CD4-positive, alpha-beta T cell treated with Interleukin-10 for 1 hour (primary cell): ENCODE measurements at places on chromosomes 16 and 17.

DNA sequence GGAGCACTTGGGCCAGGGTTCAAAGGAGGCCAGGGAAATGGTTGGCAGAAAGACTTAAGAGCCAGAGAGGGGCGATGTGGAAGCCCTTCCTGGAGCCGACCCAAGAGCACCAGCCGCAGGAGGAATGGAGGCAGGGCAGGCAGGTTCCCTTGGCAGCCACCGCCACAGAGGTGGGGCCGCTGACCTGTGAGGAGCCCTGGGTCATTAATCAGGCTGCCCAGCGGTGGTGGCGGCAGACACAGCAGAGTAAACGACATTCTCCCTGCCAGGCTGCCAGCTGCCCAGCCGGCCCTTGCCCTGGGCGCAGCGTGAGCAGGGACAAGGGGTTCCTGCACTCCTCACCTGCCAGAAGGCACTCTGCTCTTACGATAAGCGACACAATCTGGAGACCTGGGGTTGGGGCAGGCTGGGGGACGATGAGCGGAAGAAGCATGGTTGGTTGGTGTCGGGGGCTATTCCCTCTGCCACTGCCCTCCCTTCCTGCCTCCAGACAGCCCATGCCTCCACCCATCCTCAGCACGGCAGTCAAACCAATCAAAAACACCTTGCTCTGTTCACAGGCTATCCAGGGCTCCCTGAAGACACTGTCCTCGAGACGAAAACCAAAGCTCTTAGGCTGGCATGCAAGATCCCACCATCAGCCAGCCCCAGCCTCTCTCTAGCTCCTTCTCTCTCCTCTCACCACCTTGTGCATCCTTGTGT lies 40.9 kb downstream of the PLXDC1 start:
- DNase-seq: no peak

DNA sequence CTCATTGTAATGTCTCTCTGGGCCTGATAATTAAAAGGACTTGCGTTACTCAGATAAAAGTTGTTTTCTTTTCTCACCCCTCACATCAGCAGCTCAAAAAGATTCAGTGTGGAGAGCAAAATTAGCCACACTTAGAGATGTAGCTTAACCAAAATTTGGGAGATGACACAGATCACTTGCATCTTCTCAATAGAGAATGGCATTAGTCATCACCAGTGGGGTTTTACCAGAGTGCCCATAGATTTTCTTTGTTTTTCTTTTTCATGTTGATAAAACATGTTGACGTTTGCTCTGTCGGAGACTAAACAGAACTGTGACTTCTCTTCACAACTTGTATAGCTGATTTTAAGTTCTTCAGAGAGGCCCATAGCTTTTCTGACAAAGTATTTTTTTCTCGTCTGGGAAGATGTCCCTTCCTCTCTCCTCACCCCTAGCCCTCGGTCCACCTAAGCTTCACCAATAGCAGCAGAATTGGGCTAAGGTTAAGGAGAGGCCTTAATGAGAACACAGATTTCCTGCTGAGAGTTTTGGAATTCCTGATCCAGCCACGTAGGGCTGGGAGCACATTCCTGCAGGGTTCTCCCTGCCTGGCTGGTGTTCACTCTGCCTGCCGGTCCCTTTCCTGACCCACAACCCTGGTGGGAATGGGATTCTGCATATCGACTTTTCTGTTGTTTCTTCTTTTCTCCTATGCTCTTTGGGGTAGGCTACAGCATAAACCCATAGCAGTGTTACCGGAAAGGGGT lies 92.6 kb downstream of the CACNG3 start:
- DNase-seq: no peak

DNA sequence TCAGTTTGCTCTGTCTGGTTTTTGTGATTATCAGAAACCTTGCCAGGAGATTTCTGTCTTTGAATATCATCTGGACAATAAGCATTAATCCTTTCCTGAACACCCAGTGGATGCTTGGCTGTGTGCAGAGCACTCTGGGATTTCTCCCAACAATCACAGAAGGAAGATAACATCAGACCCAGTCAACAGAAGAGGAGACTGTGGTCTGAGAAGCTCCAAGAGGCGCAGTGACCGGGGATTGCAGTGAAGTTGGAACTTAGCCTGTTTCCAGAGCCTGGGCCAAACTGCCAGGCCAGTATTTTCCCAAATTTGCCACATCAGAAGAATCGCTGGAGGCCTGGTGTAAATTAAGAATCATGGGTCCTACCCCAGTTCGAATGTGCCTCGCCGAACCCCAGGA lies 264.7 kb downstream of the C16orf95 start:
- DNase-seq: no peak

DNA sequence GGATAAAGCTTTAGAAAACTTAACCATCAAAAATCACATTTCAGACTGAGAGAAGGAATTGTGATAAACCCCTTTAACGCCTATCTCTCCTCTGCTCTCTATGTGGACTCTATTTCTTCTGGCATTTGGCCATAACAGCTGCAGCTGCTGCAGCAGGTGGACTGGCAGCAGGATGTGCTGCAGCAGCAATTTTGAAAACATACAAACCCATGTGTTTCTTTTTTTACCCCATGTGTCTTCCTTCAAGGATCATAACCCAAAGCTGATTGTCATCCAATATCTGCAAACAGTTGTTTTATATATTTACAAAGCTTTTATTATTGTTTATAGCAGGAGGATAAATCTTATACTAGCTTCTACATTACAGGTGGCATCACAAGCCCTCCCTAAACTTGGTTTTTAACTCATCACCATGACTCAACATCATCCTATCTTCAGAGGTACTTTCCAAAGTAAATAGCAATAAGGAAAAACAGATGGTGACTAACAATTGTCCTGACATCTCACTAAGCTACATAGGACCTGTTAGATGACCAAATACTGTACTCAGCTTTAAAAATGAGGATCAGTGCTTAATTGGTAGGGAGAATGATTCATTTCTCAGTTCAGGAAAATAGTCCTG lies 14.5 kb upstream of the KRTAP9-2 start:
- no peak for DNase-seq

GRCh38 chr17:15261258-15261801 lies 3.8 kb downstream of the PMP22 start:
- no peak for DNase-seq

GRCh38 chr16:54286366-54287130 lies at the start of gene IRX3:
Gene IRX3 (minus strand): TSS chr16:54286787. CDS start chr16:54286050, 737 bp downstream.
- no peak for DNase-seq

GRCh38 chr16:88967830-88968588 lies 9.0 kb downstream of the CBFA2T3 start:
- peak; percentile 9 for DNase-seq

DNA sequence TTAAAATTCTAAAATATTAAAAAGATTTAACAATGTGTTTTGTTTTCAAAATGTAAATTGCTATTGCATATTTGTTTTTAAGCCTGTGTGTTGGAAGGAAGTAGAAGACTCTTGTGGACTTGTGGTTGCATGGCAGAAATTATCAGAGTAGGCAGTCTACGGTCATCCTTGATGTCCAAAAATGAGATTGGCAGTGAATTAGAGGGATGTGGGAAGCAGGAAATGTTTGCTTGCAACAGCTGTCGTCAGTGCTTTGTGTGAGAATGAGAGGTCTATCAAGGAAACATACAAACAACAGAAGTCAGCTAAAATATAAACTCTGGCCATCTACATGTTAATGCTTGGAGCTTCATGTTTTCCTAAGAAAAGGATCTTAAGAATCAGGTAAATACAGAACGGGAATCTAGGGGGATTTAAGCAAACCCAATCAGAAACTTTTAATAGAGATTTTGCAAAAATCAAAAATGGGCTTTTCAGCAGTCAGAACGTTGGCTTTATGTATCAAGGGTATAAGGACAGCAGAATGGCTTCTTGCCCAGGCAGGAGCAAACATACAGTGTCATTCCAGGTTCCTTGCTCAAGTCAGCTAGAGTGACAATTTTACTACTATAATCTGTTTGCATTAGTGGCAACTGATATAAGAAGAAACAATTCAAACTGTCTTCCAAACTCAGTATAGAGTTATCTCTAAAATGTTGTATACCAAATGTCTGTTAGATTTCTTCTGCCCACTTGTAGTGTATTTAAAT lies 196.7 kb downstream of the CYB561 start:
- DNase-seq: no peak

DNA sequence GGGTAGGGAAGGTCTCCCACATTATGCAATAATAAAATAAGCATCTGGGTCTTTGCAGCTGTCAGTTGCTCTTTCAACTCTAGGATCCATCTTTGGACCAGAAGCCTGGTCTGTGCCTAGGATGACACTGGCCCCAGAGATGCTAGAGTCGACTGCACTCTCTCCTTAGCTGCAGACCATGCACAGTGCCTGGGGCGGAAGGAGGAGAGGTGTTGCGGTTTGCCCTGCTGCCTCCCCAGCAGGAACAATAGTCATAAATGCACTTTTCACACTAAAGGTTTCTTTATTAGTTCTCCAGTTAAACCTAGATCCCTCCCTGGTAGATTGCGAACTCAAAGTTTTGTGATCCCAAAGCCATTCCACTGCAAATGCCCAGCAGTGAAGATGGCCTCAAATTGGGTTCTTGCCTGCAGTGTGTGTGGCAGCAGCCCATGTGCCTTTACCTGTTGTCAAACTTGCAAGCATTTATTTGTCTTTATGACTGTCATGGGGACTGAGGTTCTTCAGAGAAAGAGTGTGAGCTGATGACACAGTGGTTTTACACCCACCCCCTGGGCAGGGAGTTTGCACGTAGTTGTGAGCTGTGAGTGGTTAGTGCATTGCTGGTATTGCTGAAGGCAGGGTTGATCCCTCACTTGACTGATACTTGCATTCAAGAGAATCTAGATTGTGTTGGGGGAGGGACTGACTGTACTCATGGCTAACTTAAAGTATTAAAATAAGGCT lies 10.3 kb downstream of the ATXN1L start:
- peak; percentile 42 for DNase-seq

DNA sequence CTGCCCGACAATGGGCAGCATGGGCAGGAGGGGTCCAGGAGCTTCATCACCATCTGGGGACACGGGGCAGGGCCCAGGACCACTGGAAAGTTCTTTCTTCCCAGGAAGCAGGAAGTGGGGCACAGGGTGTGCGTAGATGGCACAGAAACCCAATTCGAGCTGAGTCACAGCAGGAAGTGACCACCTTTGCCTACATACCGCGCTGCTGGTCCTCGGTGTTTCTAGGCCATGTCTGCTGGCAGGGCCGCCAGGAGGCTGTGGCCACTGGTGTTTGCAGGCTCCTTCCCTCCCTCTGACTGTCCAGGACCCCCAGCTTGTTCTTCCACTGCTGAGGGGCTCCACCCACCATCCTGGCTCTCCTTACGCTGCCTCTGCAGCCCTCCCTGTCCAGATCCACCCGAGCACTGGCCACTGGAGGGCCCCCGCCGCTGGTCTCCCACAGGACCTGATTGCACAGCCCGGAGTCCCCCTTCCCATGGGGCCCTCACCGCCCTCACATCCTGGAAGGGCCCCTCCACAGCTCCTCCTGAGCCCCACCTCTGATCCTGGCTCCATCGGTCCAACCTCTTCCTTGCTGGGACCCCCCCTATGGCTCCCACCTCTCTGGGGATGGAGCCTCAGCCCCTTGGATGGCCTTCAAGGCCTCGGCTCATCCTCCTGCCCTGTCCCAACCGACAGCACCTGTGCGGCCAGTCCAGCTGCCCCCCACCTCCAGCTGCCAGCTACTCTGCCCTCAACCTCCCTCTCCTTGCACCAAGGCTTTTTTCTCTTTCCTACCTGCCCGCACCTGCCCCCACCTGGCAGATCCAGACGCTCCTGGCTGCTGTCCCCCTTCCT lies 14.5 kb upstream of the RASD1 start:
- DNase-seq: no peak

- no peak for DNase-seq
These were observed 21.6 kb downstream of the NXN start for GRCh38 chr17:957856-958421.

- no peak for DNase-seq
These were observed 67.6 kb upstream of the CACNG5 start for GRCh38 chr17:66767154-66767933.
